ENCODE measurements at places on chromosomes 16 and 17.
A peak's percentile ranks its signal among the peaks of the same experiment; 100 is the strongest.

- peak; percentile 5 for DNase-seq
Observed at GRCh38 chr17:54736573-54736972, 164.1 kb upstream of the TOM1L1 start.

DNA sequence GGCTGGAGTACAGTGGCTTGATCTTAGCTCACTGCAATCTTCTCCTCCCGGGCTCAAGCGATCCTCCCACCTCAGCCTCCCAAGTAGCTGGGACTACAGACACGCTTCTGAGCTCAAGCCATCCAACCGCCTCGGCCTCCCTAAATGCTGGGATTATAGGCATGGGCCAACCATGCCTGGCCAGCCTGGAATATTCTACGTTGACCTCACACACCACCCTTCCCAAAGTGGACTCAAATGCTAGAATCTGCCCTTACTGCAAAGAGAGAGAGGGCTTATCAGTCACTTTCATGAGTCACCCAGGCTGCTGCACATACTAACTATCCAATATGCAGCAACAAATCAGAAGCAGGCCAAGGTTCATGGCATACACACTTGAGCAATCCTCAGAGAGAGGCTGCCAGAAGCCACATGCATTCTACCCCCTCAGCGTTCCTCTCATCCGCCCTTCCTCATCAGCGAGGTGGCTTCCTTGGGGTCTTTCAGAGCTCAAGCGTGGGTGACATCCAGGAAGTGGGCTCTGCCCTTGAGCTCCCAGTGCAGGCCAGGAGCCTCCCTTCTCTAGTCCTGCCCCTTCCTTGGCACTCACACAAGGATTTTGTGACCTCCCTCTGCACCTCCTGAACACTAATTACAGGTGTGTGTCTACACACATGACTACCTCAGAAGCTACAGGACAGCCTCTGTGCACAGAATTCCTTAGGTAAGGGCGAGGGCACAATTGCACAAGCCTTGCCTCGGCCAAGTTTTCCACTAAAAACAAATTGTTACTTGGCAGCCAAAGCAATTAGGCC, 24.8 kb upstream of the SIAH1 start:
- DNase-seq: no peak

- DNase-seq: no peak
Observed at GRCh38 chr17:62172492-62173291, 107.6 kb upstream of the MED13 start.

DNA sequence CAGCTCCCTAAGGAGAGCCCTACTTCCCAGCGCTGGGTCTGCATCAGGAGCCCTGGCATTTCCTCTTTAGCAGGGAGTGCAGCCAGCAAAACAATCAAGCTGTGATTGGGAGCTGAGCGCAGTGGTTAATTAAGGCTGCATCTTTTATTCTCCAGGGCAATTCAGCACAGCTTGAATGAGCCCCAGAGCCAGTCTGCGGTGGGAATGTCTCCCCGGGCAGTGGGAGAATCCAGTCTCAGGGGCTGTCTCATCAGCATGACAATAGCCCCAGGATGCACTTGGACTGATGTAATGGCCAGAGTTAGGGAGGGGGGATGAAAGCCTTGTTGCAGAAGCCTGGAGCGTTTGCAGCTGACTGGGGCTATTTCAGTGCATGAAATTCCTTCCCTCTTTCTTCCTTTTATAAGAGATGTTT, 292.6 kb upstream of the SOX9 start:
- peak; percentile 12 for DNase-seq

- no peak for DNase-seq
Observed at GRCh38 chr17:72411124-72411563, 290.3 kb downstream of the SOX9 start.

DNA sequence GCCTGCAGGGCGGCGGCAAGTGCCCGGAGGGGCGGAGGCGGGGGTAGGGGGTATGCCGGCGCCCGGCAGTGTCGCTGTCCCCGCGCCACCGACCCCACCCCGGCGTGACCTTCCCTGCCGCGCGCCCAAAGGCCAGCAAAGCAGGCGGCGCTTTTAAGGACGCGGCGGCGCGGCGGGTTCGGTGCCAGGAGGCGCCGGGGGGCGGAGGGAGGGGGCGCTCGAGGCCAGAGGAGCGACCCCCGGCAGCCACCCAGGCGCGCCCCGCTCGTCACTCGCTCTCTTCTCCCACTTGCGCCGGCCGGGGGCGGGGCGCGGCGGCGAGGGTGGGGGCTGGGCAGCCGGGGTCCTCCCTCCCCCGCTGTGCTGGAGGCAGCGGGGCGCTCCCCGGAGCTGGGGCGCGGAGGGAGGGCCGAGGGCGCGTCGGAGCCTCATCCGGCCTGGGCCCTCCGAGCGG, 8.6 kb upstream of the BAHCC1 start:
- peak; percentile 79 for DNase-seq

GRCh38 chr17:68455901-68456338, 1.4 kb downstream of the WIPI1 start:
- DNase-seq: no peak

GRCh38 chr17:81412490-81413093, 17.3 kb downstream of the BAHCC1 start:
- DNase-seq: peak; percentile 85

DNA sequence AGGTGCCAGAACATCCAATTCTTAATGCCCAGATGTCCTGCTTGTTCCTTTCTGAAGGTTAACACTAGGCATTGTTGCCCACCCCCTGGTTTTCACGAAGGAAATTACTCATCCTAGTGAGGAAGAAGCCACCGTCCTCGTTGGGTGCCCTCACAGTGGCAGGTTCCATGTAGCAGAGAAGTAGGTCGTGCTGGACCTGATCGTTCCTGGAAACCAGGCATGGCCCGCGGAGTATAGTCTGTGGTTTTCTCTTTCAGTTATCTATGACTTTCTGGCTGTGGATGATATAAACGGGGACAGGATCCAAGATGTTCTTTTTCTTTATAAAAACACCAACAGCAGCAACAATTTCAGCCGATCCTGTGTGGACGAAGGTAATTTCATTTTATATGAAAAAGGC, 16.5 kb downstream of the RGS11 start:
- DNase-seq: no peak

- DNase-seq: no peak
Observed at GRCh38 chr17:65514082-65514481, 47.4 kb downstream of the AXIN2 start.

DNA sequence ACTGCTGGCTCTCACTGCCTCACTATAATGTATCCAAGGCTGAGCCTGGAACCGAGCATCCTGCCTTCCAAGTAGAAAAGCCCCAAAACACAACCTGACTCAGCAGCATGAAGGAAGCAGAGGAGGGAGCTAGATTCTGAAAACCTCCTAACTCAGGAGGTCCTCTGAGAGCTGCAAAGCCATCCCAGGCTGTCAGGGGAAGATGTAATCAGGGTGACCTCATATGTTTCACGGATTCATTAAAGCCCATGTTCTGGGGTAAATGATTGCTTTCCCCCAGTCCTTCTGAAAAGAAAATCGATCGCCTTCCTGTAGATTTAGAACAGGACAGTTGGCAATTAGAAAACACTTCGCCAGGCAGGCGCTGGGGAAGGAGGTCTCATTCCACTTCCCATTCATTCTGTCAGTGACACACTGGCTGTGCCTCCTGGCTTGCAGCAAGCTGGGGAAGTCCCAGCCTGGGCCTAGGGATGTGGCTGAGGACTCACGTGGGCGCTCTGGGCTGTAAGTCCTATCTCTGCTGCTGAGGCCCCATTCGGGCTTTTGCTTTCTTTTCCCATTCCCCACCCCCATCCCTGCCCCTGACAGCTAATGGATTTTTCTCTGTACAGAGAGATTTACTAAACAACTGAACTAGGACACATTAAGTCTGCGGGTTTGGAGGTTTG, 75.7 kb upstream of the TMEM132E start:
- no peak for DNase-seq

DNA sequence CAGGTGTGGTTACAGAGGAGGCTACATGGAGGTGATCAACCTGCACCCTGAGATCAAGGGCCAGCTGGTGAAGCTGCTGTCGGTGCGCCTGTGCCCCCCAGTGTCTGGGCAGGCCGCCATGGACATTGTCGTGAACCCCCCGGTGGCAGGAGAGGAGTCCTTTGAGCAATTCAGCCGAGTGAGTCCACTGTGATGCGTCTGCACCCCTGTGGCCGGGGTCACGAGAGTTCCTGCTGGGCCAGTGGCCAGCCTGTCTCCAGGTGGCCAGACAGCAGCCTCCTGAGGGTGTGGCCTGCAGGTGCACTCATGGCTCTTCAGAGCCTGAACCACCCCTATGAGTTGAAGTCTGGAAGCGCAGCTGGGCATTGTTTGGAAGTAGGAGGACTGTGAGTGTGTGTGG, 38.1 kb downstream of the GPT2 start:
- no peak for DNase-seq

GRCh38 chr17:75472119-75472518, 15.7 kb downstream of the TMEM94 start:
- DNase-seq: no peak

DNA sequence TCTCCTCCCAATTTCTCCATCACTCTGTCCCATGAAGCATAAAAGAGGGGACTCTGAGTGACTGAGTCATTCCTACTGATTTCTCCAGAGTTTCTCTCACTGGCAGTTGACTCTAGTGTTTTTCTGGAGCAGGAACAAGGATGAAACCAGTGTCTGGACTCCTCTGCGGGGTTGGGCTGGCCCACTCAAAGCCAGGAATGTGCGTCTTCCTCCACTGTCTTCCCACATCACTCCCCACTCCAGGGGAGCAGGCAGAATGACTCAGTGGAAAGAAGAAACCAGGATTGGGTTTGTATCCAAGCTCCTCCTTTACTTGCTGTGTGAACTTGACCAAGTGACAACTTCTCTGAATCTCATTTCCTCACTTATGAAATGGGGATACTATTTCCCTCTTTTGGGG, 497.5 kb upstream of the SALL1 start:
- no peak for DNase-seq

GRCh38 chr17:6780001-6780400, 4.0 kb downstream of the FBXO39 start:
- DNase-seq: no peak

GRCh38 chr16:55699616-55700015, 43.8 kb downstream of the SLC6A2 start:
- DNase-seq: no peak

GRCh38 chr17:604765-605164, 109.9 kb downstream of the VPS53 start:
- no peak for DNase-seq

GRCh38 chr17:29177871-29178749, 2.1 kb downstream of the MYO18A start:
- DNase-seq: no peak

DNA sequence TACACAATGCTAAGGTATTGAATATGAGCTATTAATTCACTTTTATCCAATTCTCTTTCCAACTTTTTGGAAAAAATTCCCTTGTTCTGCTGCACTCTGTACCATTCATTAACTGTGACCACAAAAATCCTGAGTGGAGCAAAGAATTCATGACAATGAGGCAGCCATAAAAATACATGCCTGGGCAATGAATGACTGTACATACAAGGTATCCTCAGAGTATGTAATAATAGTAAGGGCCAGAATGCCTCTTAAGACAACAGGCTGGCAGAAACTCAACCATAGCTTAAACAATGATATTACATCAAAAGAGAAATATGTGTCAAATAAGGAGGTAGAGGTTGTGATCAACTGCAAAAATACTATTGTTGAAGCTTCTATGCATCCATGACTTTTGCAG, 74.7 kb upstream of the CA10 start:
- no peak for DNase-seq

- DNase-seq: no peak
Observed at GRCh38 chr17:66975614-66976378, 11.3 kb downstream of the CACNG4 start.

DNA sequence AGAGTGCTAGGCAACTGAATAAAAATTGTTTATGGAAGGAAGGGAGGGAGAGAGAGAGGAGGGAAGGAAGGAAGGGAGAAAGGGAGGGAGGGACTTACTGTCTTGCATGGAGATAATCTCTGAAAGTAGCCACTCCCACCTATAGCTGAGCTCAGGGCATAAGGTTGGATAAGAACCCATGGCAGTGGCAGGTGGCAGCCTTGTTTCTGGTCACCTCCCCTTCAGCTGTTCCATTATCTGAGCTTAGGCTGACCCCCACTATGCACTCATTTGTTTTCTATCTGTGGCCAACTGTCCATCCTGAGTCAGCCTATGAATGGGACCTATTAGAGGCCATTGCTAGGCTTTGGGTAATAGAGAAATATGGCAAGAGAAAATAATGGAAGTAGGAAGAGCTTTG, 25.3 kb upstream of the MTMR4 start:
- peak; percentile 38 for DNase-seq

GRCh38 chr16:79994418-79994817, 393.9 kb upstream of the MAF start:
- DNase-seq: no peak

GRCh38 chr17:1379208-1379929, 20.7 kb downstream of the YWHAE start:
- no peak for DNase-seq

GRCh38 chr16:86529160-86529559, 18.8 kb downstream of the FOXF1 start:
- no peak for DNase-seq

DNA sequence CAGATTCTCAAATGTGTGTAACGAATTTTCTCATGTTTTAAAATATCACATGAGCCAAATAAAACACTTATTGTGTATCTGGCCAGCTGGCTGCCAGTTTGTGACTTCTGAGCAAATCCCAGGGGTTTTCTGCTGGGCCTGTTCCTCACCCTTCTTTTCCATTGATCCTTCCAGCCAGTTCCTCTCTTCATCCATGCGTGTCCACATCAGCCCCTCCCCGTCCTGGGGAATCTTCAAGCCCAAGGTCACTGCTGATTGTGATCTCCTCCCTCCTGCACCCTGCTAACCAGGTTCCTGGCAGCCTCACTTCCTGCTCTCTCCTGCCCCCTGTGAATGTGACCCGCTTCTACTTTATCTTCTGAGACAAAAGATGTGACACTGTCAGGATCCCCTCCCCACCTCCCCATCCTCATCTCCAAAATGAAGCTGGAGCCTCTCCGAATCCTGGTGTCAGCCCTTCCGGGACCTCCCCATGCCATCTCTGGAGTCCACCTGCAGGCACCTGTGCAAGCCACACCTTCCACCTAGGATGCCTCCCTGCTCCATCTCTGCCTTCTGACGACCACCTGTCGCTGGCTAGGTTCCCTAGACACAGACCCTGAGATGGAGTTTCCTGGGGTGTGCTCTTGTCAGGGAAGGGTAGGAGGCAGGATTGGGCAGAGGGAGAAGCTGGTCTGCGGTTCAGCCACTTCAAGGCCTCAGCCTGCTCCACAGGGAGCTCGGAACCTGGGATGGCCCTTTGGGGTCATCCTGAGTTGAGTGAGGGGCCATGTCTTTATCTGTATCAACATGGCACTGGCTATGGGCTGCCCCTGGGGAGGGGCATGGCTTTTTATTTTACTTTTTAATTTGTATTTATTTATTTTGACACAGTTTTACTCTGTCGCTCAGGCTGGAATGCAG, 205.1 kb downstream of the KATNIP start:
- no peak for DNase-seq

DNA sequence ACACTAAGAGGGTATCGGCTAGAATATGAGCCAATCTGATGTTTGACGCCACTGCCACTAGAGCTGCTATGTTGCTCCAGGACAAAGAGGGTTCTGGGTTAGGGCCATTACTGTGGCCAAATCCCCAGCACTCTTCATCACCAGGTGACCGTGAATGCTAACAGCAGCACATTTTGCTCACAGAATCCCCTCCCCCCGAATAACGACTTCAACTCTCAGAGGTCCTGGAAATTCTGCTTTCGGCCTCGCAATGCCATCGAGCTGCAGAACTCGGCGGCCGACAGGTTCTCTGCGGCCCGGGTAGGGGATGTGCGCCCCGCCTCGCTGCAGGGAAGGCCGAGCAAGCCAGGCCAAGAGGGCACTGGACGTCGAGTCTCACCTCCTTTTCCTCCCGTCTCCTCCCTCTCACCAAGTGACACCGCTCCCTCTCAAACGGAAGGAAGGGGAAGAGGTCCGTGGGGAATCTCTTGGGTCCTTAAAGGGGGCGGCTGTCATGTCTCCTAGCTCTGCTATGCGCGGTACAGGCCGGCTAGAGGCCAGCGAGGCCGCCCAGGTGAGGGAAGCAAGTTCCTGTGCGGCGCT, 31.9 kb downstream of the CDK5R1 start:
- DNase-seq: no peak
